Psoas muscle (tissue), 8 donors: ENCODE measurements at places on chromosomes 7 and 10. TPM values are rescaled to one million over a fixed set of nuclear protein-coding genes. Genes with fewer than 3 reads are reported as not detected.

The CAMK2B gene
- total RNA-seq, result 81.4 TPM

The SLC26A5 gene
- not detected for total RNA-seq

The STAG3 gene
- total RNA-seq, result 0.44 TPM

The RPEL1 gene
- total RNA-seq, result not detected

The CRCP gene
- 13.5 TPM for total RNA-seq

The SLC18A3 gene
- not detected for total RNA-seq

The C10orf67 gene
- total RNA-seq, result not detected

The AQP1 gene
- 229 TPM for total RNA-seq

The TAS2R4 gene
- total RNA-seq, result 0.34 TPM

The PRF1 gene
- total RNA-seq, result 1.6 TPM

The SUGCT gene
- 3.2 TPM for total RNA-seq

The CREB3L2 gene
- total RNA-seq, result 7.6 TPM

- DNase-seq, result no peak
Observed at GRCh38 chr7:50397971-50398324, 52.2 kb downstream of the FIGNL1 start.

DNA sequence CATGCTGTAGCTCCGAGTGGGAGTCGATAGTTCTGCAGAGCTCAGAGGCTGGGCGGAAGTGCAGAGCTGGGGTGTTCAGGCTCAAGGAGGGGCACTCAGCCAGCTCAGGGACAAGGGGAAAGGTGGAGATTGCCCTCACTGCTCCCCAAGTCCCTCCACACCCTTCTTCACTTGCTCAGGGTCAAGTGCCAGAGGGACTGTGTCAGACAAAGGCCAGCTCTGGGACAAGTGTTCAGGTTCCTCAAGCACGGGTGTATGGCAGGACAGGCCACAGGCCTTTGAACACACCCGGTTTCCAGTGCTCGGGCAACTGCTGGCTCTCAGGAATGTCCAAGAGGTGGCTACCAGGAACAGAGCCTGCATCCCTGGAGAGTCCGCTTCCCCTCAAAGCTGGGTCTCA lies 293.0 kb upstream of the PODXL start:
- DNase-seq, result no peak

DNA sequence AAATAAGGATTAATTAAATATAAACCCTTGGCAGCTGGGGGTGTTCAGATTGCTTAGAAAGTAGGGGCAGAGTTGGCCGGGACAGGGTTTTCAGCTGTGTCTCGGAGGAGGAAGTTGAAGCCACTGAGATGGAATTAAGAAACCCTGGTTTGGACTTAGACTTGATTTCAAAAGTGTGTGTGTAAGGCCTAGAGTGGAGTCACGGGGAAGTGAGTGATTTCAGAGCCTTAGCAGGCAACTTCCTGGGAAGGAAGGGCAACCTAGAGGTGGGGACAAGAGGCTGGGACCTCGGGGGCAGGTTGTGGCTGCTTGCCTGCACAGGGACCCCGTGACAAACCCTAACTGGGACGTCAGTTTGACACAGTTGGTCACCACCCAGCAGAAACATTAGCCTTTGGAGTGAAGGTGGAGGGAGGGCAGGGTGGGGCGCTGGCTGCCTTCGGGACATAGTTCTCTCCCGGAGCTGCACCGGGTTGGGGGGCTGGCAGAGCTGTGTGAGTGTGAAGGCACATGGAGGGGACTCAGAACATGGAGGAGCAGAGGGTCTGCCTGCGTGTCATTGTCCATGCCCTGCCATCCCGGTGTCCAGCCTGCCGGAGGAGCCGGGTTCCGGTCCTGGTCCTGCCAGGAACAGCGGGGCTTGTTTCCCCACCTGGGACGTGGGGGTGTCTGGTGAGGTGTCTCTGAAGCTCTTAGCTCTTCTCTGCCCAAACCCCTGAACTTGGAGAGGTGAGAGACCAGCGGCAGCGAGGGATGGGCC lies 1.8 kb downstream of the BRI3 start:
- DNase-seq, result peak; percentile 87

- DNase-seq, result no peak
Observed at GRCh38 chr7:140610204-140611165, 30.1 kb downstream of the DENND2A start.

GRCh38 chr7:92797284-92797683 lies 39.1 kb downstream of the CDK6 start:
- no peak for DNase-seq

DNA sequence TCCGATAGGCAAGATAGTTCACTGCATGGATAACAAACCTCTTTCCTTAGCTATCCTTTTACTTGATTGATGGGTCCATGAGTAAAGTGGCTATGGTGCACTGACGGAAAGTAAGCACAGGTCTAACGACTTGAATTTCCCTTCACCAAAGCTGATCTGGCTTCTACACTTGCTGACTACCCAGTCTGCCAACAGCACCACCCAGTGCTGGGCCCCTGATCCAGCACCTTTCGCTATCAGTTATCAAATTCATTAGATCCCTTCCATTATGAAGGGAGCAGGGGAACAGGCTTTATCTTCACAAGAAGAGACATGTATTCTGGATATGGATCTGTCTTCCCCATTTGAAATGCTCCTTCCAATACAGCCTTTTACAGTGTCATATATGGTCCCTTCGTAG lies 855.9 kb downstream of the GRID1 start:
- no peak for DNase-seq

- DNase-seq, result no peak
Observed at GRCh38 chr10:78190051-78190825, 156.6 kb downstream of the RPS24 start.

DNA sequence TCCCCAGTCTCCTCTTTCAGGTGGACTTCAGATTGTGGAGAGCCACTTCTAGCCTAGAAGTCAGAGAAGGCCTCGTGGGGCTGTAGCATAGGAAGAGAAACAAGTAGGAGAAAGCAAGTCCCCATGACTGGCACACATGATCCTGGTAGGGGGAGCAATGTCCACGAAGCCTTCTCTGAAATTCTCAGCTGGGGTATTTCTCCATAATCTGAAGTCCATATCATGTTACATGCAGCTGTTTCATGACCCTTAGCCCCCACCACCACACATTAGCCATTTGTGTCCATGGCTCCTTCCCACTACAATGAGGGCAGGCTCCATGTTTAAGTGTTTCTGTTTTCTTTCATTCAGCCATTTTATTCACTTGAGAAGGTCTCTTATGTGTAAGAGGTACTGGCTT lies 43.2 kb downstream of the LAMB4 start:
- DNase-seq, result no peak

GRCh38 chr10:73806176-73806950 lies 5.0 kb downstream of the NDST2 start:
- DNase-seq, result peak; percentile 25
